ENCODE measurements at places on chromosomes 1 and 21.

DNA sequence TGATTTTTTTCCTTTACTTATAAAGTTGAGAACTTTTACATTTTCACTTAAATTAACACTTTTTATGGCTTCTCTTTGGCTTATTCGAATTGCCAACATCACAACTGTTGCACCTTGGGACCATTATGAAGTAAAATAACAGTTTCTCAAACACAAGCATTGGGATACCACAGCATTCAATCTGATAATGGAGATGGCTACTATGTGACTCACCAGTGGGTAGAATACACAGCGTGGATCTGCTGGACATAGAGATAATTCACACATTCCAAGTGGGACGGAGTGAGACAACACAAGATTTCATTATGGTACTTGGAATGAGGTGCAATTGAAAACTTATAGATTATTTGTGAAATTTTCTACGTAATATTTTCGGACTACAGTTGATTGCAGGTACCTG, 68.0 kb downstream of the ADAMTS1 start:
- no peak for DNase-seq

DNA sequence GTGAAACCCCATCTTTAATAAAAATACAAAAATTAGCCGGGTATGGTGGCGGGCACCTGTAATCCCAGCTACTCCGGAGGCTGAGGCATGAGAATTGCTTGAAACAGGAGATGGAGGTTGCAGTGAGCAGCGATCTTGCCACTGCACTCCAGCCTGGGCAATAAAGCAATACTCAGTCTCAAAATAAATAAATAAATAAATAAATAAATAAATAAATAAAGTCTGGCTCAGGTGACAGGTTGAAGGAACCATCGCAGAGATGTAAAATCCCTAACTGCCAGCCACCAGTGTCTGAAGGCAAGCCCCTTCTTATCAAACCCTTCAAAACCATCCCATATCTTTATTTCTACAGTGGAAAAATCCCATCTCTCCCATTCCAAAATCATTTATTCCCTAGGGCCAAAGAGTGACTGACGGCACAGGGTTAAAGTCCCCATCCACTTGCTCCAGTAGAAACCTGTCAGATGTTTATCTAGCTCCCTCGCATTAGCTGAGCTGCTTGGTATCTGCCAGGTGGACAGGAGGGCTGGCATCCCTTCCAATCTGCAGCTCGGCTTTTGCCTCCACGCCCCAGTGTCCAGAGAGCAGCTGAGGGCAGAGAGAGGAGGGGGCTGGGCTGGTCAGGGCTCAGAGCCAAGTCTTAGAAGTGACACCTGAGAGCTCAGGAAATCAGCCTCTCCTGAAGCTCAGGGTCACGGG, 5.0 kb downstream of the CSRP1 start:
- no peak for DNase-seq

DNA sequence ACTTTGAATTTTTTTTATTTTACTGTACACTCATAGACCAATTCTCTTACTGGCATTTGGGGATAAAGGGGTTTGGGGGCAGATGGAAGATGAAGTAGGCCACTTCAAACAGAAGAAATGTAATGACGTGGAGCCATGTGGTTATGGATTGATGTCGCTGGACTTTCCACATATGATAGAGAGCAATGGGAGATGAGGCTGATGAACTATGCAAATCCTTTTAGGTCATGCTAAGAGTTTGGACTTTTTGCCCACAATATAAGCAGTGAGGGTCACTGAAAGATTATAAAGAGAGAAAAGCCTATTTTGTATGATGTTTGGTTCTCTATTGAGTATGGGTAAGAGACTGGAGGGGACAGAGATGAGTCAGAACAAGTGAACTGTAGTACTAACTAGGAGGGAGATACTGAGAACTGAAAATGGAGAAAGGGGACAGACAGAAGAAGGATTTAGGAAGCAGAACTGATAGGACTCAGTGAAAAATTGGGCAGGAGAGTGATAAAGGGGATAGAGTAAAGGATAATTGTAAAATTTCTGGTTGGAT, 9.2 kb downstream of the C1orf21 start:
- no peak for DNase-seq

DNA sequence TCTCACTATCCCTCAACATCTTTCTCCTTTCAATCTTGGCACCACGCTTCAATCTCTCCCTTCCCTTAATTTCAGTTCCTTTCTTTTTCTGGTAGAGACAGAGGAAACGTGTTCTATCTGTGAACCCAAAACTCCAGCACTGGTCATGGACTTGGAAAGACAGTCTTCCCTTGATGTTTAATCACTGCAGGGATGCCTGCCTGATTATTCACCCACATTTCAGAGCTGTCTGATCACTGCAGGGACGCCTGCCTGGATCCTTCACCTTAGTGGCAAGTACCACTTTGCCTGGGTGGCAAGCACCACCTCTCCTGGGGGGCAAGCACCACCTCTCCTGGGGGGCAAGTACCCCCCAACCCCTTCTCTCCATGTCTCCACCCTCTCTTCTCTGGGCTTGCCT, 27.8 kb downstream of the SELL start:
- no peak for DNase-seq

DNA sequence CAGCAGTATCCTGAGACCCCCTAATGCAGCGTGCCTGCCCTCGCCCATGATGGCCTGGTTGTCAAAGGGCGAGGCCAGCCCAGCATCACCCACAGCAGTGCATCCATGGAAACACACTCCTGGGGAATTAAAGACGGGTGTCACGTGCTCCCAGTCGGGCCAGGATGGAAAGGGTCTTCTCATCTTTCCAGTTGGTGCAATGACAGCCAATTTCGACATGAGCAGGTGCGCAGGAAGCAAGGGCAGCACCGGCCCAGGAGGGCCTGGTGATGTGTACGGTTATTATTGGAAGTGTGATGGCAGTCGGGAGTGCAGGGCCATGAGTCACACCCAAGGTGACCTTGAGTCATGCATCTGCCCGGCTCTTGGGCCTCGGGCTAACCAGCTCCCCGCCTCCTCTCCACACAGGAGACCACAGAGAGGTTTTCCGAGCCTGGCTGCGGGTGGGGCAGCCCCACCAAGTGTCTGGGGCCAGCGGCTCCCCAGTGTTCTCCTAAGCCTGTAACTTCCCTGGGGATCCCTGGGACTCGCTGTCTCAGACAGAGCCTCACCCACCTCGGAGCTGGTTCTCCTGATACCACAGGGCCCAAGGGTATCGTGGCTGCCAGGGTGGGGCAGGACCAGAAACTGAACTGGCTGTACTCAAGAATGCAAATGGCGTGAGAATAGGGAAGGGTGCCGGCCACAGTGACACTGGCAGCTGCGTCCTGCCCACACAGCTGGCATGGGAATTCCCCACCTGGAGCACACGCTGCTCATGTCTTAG, 119.8 kb downstream of the SIK1 start:
- DNase-seq = peak; percentile 25

DNA sequence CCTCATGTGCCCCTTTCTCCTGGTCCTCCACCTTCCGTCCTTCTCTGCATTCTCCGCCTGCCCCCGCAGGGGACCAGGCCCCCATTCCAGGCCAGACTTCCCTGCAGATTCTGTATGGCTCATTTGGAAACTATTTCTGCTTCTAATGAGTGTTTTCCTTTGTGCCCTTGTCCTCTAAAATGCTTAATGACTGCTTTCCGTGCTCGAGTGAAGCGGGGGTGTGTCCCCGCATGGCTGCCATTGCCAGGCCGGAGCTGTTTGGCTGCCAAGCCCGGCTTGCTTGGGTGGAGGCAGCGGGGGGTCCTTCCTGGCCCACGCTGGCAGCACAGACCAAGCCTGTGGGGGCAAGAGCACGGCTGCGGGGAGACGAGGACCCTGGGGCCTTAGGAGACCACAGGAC, 299.3 kb upstream of the VAMP3 start:
- peak; percentile 25 for DNase-seq

- no peak for DNase-seq
These were observed 406 bp downstream of the KIAA0040 start for GRCh38 chr1:175192111-175192629.

- peak; percentile 28 for DNase-seq
These were observed 18.6 kb upstream of the HSPG2 start for GRCh38 chr1:21955501-21956281.

- DNase-seq = peak; percentile 69
These were observed 72.6 kb downstream of the TTC3 start for GRCh38 chr21:37145635-37146111.

DNA sequence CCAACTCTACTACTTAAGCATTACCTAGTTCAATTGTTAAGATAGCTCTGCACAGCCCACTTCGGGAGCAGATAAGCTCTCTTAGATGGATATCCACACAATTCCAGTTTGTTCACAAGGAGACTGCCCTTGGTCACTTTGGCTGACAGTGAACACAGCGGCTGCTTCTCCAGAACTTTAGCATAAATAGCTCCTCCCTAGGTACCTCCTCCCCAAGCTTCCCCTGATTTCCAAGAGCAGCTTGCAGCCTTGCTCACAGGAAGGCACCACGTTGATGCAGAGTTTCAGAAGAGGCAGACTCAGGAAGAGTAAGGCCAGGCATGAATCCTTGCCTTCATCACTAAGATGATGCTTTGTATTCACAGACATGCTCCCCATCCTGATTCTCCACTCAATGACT, 24.7 kb downstream of the TFF3 start:
- DNase-seq = no peak

DNA sequence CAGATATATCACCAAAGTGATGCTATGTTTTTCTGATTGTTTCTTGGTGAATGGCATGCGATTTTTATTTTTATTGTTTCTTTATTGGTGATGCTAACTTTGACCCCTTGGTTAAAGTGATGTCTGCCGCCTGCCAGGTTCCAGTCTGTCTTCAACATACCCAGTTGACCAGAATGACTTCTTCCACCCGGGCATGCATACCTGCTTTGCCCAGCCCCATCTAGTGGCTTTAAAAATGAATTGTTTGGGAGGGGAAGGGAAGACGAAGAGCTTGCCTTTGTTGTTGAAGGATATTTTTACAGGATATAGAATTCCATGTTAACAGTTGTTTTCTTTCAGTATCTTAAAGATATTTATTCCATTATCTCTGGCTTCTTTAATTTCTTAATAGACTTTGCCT, 65.1 kb downstream of the ATG4C start:
- no peak for DNase-seq

DNA sequence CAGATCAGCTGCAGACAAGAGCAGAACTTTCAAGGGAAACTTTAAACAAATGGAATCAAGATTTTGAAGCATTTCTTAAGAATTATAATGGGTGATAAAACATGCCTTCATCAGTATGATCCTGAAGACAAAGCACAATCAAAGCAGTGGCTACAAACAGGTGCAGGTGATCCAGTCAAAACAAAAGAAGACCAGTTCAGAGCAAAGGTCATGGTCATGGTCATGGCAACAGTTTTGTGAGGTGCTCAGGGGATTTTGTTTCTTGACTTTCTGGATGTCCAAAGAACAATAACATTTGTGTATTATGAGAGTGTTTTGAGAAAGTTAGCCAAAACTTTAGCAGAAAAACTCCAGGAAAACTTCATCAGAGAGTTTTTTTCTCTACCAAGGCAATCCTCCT, 681.7 kb upstream of the PTBP2 start:
- DNase-seq = no peak

DNA sequence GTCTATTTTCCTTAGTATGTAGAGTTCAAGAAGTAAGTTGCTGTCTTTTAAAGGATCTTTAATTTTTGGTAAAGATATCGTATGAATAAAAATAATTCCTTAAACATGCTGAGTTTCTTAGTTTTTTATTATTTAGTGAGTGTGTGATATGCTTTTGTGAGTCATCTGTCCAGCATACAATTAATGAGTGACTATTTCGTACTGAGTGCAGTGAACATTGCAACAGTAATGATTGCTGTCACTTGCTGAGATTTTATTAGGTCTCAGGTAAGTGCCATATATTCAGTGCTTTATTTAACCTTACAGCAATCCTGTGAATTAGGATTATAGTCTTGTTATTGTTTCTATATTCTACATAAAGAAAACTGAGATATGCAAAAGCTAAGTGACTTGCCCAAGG, 22.6 kb downstream of the MIGA1 start:
- DNase-seq = no peak

- no peak for DNase-seq
These were observed 106.5 kb downstream of the RGS7 start for GRCh38 chr1:241250465-241250864.

- no peak for DNase-seq
These were observed 27.8 kb downstream of the AGMAT start for GRCh38 chr1:15557008-15557407.

DNA sequence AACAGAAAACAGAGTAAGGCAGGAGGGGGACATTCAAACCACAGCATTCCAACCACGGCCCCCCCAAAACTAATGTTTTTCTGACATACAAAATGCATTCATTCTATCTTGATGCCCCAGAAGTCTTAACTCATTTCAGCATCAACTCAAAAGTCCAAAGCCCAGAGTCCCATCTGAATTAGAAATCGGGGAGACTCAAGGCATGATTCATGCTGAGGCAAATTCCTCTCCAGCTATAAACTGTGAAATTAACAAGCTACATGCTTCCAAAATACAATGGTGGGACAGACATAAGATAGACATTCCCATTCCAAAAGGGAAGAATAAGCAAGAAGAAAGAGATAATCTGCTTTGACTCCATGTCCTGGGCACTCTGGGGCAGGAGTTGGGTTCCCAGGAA, 73.9 kb downstream of the KCNJ15 start:
- peak; percentile 51 for DNase-seq

DNA sequence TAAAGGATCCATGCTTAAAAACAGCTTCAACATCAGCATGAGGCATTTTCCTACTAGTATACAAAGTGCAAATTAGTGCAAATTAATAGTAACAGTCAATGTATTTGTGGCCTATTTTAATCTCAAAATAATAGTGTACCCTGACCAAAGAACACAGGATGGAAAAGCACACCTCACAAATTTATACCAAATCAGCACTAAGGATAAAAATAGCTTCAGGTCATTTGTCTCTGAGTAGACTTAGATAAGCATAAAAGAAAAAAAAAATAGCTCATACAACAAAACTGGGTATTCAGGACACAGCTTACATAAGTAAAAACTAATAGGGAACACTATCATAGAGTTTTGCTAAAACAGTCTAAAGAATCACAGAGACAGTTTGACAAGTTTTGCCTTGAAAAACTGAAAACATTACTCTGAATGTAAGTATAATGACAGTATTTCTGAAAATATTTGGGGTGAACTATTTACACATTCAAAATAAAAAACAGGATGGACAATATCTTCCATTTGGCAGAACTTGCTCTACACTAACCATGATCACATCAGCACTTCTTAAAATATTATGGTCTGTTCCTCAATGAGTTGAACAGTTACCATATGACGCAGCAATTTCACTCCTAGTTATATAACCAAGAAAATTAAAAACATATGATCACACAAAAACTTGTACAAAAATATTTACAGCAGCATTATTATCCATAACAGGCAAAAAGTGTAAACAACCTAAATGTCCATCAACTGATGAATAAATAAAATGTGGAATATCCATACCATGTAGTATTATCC, 46.3 kb downstream of the RNF115 start:
- DNase-seq = peak; percentile 37

DNA sequence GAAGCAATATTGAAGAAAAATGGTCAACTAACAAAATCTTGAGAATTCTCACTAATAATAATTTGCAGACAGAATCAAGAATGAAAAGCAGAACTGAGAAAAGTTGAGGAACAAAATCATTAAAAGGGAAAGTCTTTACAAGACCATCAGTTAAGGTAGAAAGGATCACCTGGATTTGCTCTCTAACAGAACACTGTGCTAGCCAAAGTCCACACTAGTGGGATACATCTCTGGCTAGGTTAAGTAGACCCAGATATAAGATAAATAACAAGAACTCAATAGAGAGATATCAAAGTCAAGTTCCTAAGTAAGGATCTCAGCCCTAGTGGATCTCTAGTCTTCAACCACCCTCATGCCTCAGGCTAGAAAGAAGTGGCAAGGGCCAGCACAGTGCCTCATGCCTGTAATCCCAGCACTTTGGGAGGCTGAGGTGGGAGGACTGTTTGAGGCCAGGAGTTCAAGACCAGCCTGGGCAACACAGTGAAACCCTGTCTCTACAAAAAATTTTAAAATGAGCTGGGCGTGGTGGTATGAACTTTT, 19.6 kb downstream of the IPP start:
- DNase-seq = no peak

All from fibroblast of mammary gland (primary cell).